ENCODE measurements at places on chromosomes 1 and 21.

- no peak for DNase-seq
These were observed 2.5 kb downstream of the S100A11 start for GRCh38 chr1:152034324-152034653.

GRCh38 chr21:36097427-36098181 lies 27.8 kb downstream of the CBR1 start:
- DNase-seq: no peak

DNA sequence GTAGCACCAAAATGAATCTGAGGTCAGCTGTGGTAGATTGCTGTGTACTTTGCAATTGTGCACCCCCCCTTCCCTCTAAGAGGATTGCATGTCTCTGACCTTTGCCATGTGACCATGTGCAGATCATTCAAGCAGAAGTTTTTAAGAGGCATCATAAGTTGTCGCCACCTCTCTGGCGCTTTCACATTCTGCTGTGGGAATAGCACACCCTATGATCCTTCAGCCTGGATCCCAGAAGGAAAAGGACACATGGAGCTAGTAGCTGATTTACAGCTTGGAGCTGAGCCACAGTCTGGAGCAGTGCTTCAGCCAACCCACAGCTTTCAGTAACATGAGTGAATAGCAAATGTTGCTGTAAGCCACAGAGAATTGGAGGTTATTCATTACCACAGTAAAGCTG lies 158.5 kb downstream of the TSEN15 start:
- DNase-seq: no peak

GRCh38 chr1:235366286-235366685 lies 941 bp upstream of the TBCE start:
- no peak for DNase-seq
